NCI-H1694 treated with DMSO at 0.1 percent for 48 hours (cell line): ENCODE measurements at places on chromosomes 13 and 19.

DNA sequence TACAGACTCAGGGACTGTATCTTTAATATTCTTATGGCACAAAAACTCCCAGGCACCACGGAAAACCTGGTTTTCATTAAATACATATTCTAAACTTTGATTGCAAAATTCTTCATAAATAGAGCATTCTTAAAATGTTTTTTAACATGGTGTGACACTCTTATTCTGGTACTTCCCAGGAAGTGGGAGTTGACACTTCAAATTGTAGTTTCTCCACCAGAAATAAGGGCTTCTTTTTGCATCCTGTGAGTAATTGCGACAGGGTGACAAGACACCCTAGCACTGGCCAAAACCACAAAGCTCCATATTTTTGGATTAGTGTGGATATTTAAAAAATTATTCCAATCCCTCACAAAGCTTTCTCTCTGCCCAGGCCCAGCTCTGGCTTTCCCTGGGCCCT is 43.6 kb upstream of the MTIF3 start:
- no peak for DNase-seq

DNA sequence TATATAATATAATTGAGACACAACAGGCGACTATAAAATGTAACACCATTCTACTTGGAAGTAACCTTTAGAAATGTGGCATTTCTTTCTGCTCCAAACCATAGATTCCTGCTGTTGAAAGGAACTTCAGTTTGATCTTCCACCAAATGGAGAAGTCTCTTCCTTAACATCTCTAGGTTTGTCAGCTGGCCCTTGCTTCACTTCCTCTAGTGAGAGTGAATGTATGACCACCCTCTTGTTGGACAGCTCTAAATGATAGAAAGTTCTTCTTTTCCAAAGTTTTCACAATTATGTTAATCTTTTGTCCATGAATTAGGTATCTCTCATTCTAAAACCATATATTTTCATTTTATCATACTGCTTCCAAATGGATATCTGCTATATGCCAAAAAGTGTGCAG is 13.8 kb upstream of the COG6 start:
- DNase-seq, result no peak

DNA sequence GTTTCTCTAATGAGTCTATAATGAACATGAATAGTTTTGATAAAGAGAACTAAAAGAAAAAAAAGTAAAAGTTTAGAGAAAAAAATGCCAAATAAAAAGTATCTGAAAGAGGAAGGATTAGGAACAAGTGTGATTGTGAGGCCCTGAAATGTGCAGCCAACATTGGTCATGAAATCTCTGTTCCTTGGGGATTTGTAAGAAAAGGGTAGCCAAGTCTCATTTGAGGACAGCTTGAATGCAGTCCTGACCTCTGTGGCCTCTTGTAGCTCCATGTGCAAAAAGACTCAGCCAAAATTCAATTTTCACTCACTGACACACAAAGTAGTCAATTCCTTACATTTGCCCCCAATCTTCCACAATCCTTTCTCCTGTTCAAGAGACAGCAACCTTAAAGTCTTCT is 167.9 kb downstream of the KLF12 start:
- no peak for DNase-seq

- no peak for DNase-seq
These were observed 149.7 kb downstream of the KATNAL1 start for GRCh38 chr13:30157616-30157993.

GRCh38 chr13:43933378-43933777 is 53.7 kb downstream of the LACC1 start:
- no peak for DNase-seq

GRCh38 chr13:43094901-43095300 is 71.5 kb downstream of the DNAJC15 start:
- DNase-seq, result no peak

DNA sequence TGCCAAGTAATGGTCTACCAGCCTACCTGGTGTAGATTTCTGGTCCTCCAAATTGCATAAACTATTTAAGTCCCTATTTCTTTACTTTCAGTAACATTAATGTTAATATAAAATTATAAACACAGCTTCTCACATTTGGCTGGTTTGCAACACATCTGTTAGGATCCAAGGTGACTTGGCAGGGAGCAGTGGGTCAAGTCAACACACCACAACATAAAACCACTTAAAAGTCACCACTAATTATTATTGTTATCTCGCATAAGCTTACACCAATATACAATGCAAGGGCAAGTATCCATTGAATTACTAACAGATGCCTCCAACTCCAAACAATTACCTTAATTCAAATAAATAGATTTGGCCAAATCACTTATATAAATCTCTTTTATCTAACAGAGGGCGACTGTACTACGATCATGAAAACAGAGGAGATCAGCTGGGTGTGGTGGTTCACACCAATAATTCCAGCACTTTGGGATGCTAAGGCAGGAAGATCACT is 74.7 kb downstream of the FGF14 start:
- no peak for DNase-seq

DNA sequence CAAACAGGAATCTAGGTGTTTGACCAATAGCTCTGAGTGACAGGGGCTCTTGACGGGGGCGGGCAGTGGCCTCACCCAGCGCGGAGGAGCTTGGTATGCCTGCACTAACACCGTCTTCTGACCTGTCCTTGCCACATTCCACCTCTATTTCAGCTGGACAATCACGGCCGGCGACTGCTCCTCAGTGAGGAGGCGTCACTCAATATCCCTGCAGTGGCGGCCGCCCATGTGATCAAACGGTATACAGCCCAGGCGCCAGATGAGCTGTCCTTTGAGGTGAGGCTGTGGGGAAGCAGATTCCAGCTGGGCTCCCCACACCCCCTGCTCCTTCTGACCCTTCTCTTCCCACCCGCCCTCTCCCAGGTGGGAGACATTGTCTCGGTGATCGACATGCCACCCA is 4.7 kb downstream of the ARHGAP33 start:
- DNase-seq, result no peak

DNA sequence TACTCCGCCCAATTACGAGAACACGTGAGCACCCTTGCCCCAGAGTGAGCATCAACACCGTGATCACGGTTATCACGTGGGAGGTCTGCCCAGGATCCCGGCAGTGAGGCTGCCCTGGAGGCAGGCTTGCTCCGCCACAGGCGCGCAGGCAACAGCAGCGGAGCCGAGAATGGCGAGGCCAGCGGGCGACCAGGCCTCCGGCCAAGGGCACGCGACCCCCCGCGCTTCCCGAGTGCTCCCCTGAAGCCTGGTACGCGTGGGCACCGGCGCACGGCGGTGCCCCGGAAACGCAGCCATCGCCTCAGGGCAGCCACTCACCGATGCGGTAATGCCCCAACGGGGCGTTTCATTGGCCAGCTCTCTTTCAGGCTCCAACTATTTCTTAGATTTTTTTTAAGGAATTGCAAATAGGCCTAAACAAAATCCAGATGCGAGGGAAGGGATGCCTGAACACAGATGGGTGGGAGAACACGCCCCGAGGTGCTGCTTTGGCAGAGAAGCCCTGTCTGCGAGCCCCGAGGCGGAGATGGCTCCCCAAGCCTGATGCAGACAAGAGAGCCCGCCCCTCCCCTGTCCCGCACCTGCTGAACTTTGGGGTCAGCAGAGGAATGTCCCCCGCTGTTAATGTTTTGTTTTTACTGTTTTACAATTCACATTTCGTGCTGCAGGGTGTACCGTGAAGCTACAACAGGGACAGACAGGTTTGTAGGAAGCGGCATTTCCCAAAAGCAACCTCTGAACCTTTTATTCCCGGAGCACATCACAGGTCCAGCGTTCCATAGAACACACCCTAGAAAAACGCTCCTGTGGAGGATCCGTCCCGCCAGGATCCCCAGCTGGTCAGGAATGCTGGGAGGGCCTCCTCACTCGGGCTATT is 132.7 kb downstream of the ZDHHC20 start:
- DNase-seq, result no peak

- DNase-seq, result no peak
These were observed 319.6 kb downstream of the TEX29 start for GRCh38 chr13:111640006-111640405.

- peak; percentile 76 for DNase-seq
These were observed 1.8 kb upstream of the LTBP4 start for GRCh38 chr19:40599331-40599901.

- DNase-seq, result no peak
These were observed 78.1 kb upstream of the OLFM4 start for GRCh38 chr13:52950436-52950956.

GRCh38 chr13:45482571-45483173 is 17.9 kb downstream of the COG3 start:
- no peak for DNase-seq

- no peak for DNase-seq
These were observed 52.9 kb downstream of the SLC7A9 start for GRCh38 chr19:32816555-32817099.

DNA sequence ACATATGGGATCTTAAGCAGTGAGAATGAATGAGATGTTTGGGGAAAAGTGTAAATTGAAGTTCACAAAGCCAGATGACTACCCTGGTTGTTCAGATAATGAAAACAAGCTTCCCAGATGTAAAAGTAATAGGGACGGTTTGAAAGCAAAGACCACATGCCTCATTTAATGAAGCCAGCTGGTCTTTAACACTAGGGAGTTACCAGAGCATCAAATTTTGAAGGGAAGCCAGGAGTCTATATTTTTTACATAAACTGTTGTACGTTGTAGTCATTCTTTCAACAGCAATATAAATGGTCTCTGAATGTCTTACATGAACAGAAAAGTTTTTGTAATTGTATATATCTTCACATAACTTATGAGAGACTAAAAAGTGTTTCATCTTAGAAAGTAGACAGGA is 2604.5 kb upstream of the PCDH20 start:
- peak; percentile 77 for DNase-seq

GRCh38 chr13:112931028-112931934 is 37.7 kb upstream of the MCF2L start:
- peak; percentile 62 for DNase-seq

GRCh38 chr13:110137680-110138009 is 169.3 kb downstream of the COL4A1 start:
- no peak for DNase-seq

DNA sequence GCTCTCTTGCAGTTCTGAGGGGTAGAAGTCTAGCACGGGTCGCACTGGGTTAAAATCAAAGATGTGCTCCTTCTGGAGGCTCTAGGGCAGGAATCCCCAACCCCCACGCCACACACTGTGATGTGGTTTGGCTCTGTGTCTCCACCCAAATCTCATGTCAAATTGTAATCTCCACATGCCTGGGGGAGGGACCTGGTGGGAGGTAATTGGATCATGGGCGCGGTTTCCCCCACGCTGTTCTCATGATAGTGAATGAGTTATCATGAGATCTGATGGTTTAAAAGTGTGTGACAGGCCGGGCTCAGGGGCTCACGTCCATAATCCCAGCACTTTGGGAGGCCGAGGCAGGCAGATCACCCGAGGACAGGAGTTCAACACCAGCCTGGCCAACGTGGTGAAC is 26.6 kb upstream of the CALM3 start:
- DNase-seq, result no peak

DNA sequence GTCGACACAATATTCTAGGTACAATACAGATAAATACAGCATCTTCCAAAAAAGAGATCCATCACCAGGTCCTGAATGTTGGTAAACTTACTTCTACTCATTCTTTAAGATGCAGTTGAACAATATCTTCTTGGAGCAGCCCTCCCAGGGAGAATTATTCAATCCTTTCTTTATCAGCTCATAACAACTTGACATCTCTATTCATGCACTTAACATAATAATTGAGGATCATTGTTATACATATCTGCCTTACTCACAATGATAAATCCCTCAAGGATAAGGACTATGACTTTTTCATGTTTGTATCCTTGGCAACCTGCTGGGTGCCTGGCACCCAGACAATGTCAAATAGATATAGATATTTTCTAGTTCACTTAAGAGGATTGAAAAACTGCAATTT is 219.5 kb downstream of the POU4F1 start:
- no peak for DNase-seq

DNA sequence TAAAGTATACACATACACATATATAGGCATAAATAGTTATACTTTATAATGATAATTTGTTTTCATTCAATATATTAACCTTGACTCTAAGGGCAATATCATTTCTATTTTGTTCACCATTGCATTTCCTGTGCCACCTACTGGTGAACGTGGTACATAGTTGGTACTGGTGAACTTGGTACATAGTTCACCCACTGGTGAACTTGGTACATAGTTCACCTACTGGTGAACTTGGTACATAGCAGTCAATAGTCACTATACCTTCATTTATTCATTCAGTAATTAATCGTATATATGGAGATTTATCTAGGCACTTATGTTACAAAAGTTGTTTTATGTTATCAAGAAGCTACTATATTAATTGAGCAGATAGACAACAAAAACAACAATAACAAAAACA is 172.6 kb upstream of the ATXN8OS start:
- no peak for DNase-seq

GRCh38 chr13:61672756-61673155 is 257.1 kb upstream of the PCDH20 start:
- no peak for DNase-seq
